Activated CD4-positive, alpha-beta T cell treated with anti-CD3 and anti-CD28 coated beads, Interleukin-2, amount 50 U/mL, for 16 hours (primary cell): ENCODE measurements at places on chromosomes 6 and 20.

DNA sequence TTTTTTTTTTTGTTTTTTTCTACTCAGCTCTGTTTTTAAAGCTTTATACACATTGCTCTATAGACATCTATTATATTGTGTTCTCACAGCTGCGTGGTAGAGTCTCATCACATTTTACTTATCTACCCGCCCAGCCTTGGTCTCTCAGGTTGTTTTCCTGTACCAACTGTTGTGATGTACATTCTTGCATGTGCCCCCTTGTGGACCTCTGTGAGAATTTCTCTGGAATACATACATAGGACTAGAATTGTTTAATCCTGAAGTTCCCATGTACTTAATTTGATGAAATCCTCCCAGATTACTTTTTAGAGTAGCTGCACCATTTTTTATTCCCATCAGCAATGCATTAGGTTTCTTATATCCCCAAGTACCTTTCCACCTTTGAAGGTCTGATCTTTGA, 40.4 kb upstream of the TINAG start:
- DNase-seq = no peak

DNA sequence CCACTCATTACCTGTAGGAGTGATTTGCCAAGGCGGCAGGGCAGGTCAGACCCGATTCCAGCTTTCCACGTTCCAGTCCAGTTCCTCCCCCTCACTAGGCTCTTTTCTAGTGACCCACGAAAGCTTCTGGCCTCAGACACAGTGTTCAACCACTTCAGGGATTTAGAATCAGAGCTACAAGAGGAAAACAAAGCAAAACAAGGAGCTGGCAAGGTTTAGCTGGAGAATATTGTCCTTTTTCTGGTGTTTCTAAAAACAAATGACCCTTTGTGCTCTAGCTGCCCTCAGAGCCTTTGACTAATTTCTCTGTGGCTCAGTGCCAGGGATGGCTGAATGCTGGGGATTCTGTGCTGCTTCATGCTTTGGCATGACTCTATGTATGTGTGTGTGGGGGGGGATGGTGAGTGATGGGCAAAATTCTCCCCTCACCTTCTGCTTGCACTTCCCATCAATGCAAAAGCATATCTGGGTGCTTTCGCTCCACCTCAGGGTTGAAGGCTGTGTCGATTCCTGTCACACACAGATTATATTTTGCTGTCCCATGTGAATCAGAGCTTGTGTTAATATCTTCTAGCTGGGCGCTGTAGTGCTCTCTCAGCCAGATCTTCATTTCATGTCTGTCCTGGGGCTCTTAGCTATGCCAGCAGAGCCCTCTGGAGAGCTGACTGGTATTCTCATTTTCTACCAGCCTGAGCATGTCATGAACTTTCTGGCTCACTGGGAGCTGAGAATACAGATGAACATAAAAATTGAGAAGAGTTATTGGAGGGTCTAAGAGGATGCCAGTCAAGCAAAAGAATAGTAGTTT, 19.3 kb upstream of the NEDD9 start:
- no peak for DNase-seq

DNA sequence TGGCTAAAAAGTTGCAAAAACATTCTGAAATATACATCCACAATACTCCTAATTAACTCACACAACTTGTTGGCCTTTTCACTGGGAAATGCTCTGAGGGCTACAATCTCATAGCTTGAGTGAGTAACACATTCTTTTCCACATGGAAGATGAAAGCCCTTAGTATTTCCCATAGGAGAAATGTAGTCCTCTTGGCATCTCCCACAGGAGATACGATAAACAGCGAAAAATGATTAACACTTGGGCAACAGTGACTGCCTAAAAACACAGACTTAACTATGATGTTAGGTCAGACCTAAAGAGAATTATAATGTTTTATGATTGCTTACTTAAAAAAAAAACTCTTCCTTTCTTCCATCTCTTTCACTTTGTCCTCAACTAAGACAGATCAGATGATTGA, 9.0 kb downstream of the MYLK4 start:
- no peak for DNase-seq

GRCh38 chr6:131813991-131814390, 6.2 kb downstream of the ENPP1 start:
- DNase-seq = no peak

- DNase-seq = no peak
Measured at GRCh38 chr6:17032590-17032987, 69.3 kb upstream of the STMND1 start.

- no peak for DNase-seq
Measured at GRCh38 chr6:8194490-8194889, 92.1 kb upstream of the EEF1E1 start.

- DNase-seq = no peak
Measured at GRCh38 chr6:158037771-158038170, 56.1 kb downstream of the SYNJ2 start.

GRCh38 chr6:158506601-158507000, 53.3 kb upstream of the TMEM181 start:
- DNase-seq = no peak

DNA sequence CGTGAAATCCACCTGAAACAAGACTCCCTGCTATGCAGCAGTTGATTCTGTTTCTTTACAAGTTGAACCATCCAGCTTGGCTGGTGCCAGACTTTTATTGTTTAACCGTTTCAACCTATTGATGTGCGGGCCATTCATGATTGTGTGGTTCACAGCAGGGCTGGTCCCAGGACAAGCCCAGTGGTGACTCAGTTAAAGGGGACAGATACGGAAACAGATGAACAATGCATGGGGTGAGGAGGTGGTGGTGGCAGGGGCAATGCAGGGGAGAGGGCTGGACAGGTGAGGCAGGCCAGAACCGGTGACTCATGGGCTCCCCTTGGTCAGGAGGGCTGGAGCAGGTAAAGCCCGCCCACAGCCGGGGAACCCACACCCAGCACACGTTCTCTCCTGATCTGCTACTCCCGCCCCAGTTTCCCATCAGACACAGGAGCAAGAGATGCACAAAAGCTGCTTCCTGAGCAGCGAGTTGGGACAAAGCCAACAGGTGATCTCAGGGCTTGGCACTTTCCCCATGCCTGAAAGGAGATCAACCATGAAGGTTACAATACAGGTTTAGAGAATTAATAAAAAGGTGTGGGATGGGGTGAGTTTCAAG, 232.2 kb downstream of the LY86 start:
- no peak for DNase-seq

GRCh38 chr6:145761584-145761983, 26.3 kb upstream of the EPM2A start:
- DNase-seq = no peak

- DNase-seq = no peak
Measured at GRCh38 chr6:130681028-130681427, 146.2 kb upstream of the SMLR1 start.

GRCh38 chr6:147158881-147159280, 45.3 kb upstream of the STXBP5 start:
- no peak for DNase-seq

DNA sequence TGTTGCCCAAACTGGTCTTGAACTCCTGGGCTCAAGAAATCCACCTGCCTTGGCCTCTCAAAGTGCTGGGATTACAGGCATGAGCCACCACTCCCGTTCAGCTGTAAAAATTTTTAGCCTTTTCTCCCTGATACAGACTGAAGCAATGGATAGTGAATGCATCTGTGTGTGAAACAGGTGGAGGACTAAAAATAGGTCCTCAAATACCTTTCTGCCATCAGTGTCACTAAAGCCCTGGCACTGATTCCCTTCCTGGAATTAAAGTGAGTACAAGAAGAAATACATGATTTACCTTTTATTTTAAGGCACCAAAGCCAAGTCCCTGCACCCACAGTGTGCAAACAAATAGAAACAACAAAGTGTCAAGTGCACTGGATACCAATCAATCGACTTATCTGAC, 25.1 kb downstream of the TULP4 start:
- no peak for DNase-seq

- peak; percentile 12 for DNase-seq
Measured at GRCh38 chr6:69866351-69866769, at the start of gene COL19A1. Gene COL19A1, plus strand, starts transcription at chr6:69866556. Its CDS starts 13,012 bp downstream, at chr6:69879568.

- no peak for DNase-seq
Measured at GRCh38 chr6:168217880-168218537, 101.6 kb downstream of the DACT2 start.

- DNase-seq = no peak
Measured at GRCh38 chr6:122407712-122408111, 8.3 kb downstream of the HSF2 start.

- DNase-seq = no peak
Measured at GRCh38 chr20:43467589-43467988, 9.9 kb downstream of the SRSF6 start.
